ENCODE measurements at places on chromosomes 3 and 15.

DNA sequence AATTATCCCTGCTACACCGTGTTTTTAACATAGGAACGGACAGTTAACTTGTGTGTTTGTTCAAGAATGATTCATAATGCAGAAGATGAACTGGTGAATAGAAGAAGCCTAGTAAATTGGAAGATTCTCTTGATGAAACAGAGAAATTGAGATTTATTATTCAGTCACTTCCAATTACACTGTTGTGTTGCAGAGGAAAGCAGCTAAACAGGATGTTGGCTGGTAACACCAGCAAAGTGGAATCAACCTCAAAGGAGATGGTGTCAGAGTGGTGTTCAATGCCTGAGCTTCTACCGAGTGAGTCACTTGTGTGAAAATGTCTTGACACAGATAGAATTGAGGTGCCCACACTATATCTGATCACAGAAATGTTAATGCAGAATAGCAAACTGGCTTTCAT, 399.6 kb downstream of the LPP start:
- no peaks in the 10 kb centered on the region for H3K4me1 ChIP-seq
- no peaks in the 10 kb centered on the region for H3K27me3 ChIP-seq
- no peaks in the 10 kb centered on the region for H3K36me3 ChIP-seq
- no peak overlapping the region for H3K27ac ChIP-seq

DNA sequence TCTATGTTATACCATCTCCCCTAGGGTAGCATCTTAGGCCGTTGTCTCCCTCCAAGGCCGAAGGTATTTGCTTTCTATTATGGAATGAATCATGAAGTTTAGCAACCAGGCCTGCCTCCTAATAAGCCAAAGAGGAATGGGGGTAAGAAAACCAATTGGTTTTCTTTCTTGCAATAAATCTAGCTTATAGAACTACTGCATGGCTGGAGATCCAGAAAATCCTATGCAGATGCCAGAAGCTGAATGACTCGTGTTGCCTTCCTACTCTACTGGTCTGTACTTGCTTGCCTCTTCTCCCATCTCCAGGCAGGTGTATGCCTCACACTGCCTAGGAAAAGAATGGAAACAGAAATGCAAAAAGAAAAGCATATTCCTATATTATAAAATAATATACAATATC, 31.1 kb upstream of the IL16 start:
- no peaks in the 10 kb centered on the region for H3K27me3 ChIP-seq
- DNase-seq = no peak
- H3K4me1 ChIP-seq = peaks cover 25% of the 10 kb centered on the region
- no peaks in the 10 kb centered on the region for H3K36me3 ChIP-seq
- H3K4me3 ChIP-seq = no peak overlapping the region
- H3K27ac ChIP-seq = no peak overlapping the region

DNA sequence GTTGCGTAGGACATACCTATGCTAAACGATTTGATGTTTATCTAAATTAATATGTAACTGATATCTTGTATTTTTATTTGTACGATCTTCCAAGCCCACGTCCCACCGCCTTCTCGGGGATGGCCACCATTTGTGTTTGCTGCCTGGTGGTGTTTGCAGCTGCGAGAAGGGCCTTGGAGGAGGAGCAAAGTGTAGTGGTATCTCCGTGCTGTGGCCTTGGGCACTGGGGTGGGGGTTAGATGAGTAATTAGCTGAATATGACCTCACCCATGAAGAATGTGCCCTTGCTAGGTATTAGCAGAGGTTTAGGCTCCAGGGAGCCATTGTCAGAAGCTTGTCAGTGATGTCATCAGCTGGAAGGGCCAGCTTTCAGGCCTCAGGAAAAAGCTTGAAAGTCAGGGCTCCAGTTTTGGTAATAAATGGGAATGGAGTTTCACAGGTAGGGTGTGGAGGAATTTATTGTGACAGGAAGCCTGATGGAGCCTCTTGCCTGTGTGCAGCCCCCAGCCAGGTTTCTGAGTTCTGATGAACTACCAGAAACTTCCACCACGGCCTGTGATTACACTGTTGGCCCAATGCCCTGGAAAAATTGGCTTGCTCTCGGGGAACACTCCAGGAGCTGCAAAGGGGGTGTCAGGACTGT, 41.0 kb downstream of the FLNB start:
- no peaks in the 10 kb centered on the region for H3K36me3 ChIP-seq
- H3K27me3 ChIP-seq = peaks cover 22% of the 10 kb centered on the region
- no peak overlapping the region for H3K4me3 ChIP-seq
- DNase-seq = no peak
- no peak overlapping the region for H3K27ac ChIP-seq

- H3K27ac ChIP-seq = no peak overlapping the region
- H3K27me3 ChIP-seq = no peaks in the 10 kb centered on the region
- H3K4me3 ChIP-seq = no peak overlapping the region
- H3K36me3 ChIP-seq = no peaks in the 10 kb centered on the region
- H3K4me1 ChIP-seq = no peaks in the 10 kb centered on the region
These were observed 20.5 kb upstream of the SCN10A start for GRCh38 chr3:38836561-38836960.

- no peak overlapping the region for H3K27ac ChIP-seq
- DNase-seq = no peak
- no peaks in the 10 kb centered on the region for H3K27me3 ChIP-seq
- H3K4me1 ChIP-seq = no peaks in the 10 kb centered on the region
These were observed 683.5 kb downstream of the NR2F2 start for GRCh38 chr15:97014001-97014400.

GRCh38 chr3:33386631-33387030, 53.6 kb downstream of the UBP1 start:
- DNase-seq = no peak
- H3K27me3 ChIP-seq = no peaks in the 10 kb centered on the region
- H3K4me1 ChIP-seq = peaks cover 3% of the 10 kb centered on the region

GRCh38 chr3:187072511-187072910, 66.8 kb downstream of the RPL39L start:
- H3K27ac ChIP-seq = peak overlapping the region; percentile 88
- peak overlapping the region; percentile 66 for H3K4me3 ChIP-seq
- peak; percentile 94 for DNase-seq
- peaks cover 37% of the 10 kb centered on the region for H3K36me3 ChIP-seq
- H3K27me3 ChIP-seq = no peaks in the 10 kb centered on the region
- H3K4me1 ChIP-seq = peaks cover 48% of the 10 kb centered on the region

- H3K36me3 ChIP-seq = no peaks in the 10 kb centered on the region
- H3K27ac ChIP-seq = no peak overlapping the region
- no peak for DNase-seq
These were observed 384 bp upstream of the LEKR1 start for GRCh38 chr3:156825795-156826143.

GRCh38 chr3:37963016-37963415, 27.6 kb upstream of the VILL start:
- no peaks in the 10 kb centered on the region for H3K4me1 ChIP-seq
- H3K36me3 ChIP-seq = no peaks in the 10 kb centered on the region
- DNase-seq = no peak
- H3K27ac ChIP-seq = no peak overlapping the region
- no peaks in the 10 kb centered on the region for H3K27me3 ChIP-seq

- H3K27ac ChIP-seq = no peak overlapping the region
- no peaks in the 10 kb centered on the region for H3K27me3 ChIP-seq
- no peak for DNase-seq
- H3K4me3 ChIP-seq = no peak overlapping the region
- no peaks in the 10 kb centered on the region for H3K4me1 ChIP-seq
These were observed 76.6 kb downstream of the NEDD4 start for GRCh38 chr15:55916666-55917409.

DNA sequence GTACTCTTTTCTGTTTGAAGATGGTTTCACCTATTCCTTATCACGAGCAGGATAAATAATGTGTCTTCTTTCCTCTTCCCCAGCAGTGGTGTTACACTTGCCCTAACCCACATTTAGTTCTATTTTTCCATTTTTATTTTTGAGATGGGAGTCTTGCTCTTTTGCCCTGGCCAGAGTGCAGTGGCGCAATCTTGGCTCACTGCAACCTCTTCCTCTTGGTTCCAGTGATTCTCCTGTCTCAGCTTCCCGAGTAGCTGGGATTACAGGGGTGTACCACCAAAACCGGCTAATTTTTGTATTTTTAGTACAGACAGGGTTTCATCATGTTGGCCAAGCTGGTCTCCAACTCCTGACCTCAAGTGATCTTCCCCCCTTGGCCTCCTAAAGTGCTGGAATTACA, 372.4 kb downstream of the FOXP1 start:
- H3K4me1 ChIP-seq = no peaks in the 10 kb centered on the region
- H3K36me3 ChIP-seq = no peaks in the 10 kb centered on the region
- no peak overlapping the region for H3K27ac ChIP-seq
- no peaks in the 10 kb centered on the region for H3K27me3 ChIP-seq
- H3K4me3 ChIP-seq = no peak overlapping the region

GRCh38 chr15:70089692-70089971, 8.1 kb downstream of the TLE3 start:
- DNase-seq = no peak
- no peaks in the 10 kb centered on the region for H3K27me3 ChIP-seq
- H3K4me3 ChIP-seq = no peak overlapping the region
- peaks cover 18% of the 10 kb centered on the region for H3K36me3 ChIP-seq
- peaks cover 57% of the 10 kb centered on the region for H3K4me1 ChIP-seq
- H3K27ac ChIP-seq = no peak overlapping the region

GRCh38 chr15:56040081-56041035, 46.9 kb upstream of the NEDD4 start:
- no peak overlapping the region for H3K4me3 ChIP-seq
- H3K27me3 ChIP-seq = no peaks in the 10 kb centered on the region
- no peaks in the 10 kb centered on the region for H3K36me3 ChIP-seq
- H3K27ac ChIP-seq = no peak overlapping the region
- no peak for DNase-seq

DNA sequence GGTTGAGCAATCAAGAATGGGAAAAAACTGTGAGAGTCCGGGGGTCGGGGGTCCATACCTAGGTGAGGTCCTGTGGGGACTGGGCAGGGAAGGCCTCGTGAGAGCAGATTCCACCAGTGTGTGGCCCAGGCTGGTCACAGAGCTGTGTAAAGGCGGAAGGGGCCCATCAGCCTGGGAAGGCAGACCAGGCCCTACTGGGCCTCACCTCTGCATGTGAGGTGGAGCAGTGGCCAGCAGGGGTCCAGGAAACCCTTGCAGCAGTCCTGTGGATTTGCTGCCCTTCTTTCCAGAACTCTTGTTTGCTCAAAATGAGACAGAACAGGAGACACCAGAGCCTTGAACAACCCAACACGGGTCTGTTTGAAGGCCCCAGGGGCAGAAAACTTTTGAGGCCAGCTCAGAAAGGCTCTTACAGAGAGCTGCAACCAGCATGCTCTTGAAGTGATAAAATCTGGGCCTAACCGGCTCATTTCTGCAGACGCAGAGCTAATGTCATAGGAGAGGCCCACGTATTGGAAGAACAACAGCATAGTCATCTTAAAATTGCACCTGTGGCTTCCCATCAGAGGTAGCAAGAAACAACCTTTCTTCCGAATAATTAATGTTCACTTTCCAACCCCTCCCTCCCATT, 30.3 kb upstream of the HHATL start:
- no peak overlapping the region for H3K4me3 ChIP-seq
- H3K27ac ChIP-seq = no peak overlapping the region
- H3K27me3 ChIP-seq = no peaks in the 10 kb centered on the region
- DNase-seq = no peak
- no peaks in the 10 kb centered on the region for H3K36me3 ChIP-seq

- no peak overlapping the region for H3K4me3 ChIP-seq
- peak; percentile 2 for DNase-seq
- no peak overlapping the region for H3K27ac ChIP-seq
These were observed 109.1 kb upstream of the DLG1 start for GRCh38 chr3:197407526-197407925.

GRCh38 chr3:47536221-47536891, 22.8 kb upstream of the ELP6 start:
- no peaks in the 10 kb centered on the region for H3K36me3 ChIP-seq
- no peak overlapping the region for H3K27ac ChIP-seq
- H3K4me1 ChIP-seq = no peaks in the 10 kb centered on the region
- H3K4me3 ChIP-seq = no peak overlapping the region
- no peak for DNase-seq

- no peaks in the 10 kb centered on the region for H3K36me3 ChIP-seq
- DNase-seq = no peak
- no peaks in the 10 kb centered on the region for H3K27me3 ChIP-seq
- no peak overlapping the region for H3K4me3 ChIP-seq
- H3K27ac ChIP-seq = no peak overlapping the region
These were observed 159.5 kb downstream of the PLCH1 start for GRCh38 chr3:155585384-155585783.

DNA sequence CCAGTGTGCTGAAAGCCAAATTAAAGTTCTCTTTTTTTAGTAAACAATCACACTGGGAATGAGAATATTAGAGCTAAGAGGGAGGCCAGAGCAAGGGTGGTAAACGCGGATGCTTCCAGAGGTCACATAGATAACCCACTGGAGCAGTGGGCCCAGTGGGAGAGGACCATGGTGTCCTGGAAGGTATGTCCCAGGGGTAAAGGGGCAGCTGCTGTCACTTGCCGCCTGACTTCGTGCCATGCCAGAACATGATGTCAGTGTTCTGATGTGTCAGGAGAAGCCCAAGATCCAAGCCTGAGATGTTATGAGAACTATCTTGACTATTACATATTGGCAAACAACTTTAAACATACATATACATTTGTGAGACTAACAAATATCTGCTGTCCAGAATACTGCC, 211.9 kb upstream of the IL12A start:
- no peaks in the 10 kb centered on the region for H3K36me3 ChIP-seq
- H3K4me3 ChIP-seq = no peak overlapping the region
- H3K27ac ChIP-seq = no peak overlapping the region
- H3K4me1 ChIP-seq = no peaks in the 10 kb centered on the region
- H3K27me3 ChIP-seq = peaks cover 19% of the 10 kb centered on the region
- DNase-seq = no peak

GRCh38 chr3:130342821-130343661, 2.4 kb upstream of the COL6A5 start:
- no peaks in the 10 kb centered on the region for H3K4me1 ChIP-seq
- H3K36me3 ChIP-seq = no peaks in the 10 kb centered on the region
- DNase-seq = no peak
- no peak overlapping the region for H3K4me3 ChIP-seq
- H3K27me3 ChIP-seq = no peaks in the 10 kb centered on the region

- H3K27ac ChIP-seq = no peak overlapping the region
- no peaks in the 10 kb centered on the region for H3K4me1 ChIP-seq
- no peak for DNase-seq
- no peak overlapping the region for H3K4me3 ChIP-seq
- H3K36me3 ChIP-seq = no peaks in the 10 kb centered on the region
These were observed 1.9 kb downstream of the KLHDC8B start for GRCh38 chr3:49173116-49173791.

DNA sequence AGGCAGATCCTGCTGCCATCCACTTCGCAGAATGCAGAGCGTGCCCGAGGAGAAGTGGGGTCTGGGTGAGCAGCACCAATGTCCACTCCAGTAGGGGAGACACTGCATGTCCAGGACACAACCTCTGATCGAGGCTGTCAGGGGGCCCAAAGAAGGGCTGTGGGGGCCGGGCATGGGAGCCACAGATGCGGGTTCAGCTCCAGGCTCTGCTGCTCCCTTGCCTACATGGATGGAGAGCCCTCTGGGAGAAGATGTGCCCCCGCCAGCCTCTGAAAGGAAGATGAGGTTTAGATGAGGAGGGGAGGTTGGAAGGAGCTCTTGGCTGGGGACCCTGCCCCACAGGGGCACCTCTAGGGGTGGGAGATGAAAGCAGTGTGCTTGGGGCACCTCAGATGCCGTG, 75.4 kb downstream of the KLF13 start:
- no peaks in the 10 kb centered on the region for H3K27me3 ChIP-seq
- DNase-seq = no peak
- H3K36me3 ChIP-seq = no peaks in the 10 kb centered on the region
- no peak overlapping the region for H3K4me3 ChIP-seq
- peaks cover 11% of the 10 kb centered on the region for H3K4me1 ChIP-seq

GRCh38 chr3:27089068-27089467, 280.1 kb downstream of the NEK10 start:
- peaks cover 5% of the 10 kb centered on the region for H3K4me1 ChIP-seq
- no peak for DNase-seq
- no peaks in the 10 kb centered on the region for H3K27me3 ChIP-seq
- no peaks in the 10 kb centered on the region for H3K36me3 ChIP-seq

GRCh38 chr3:51538115-51538458, 432 bp upstream of the RAD54L2 start:
- H3K36me3 ChIP-seq = 0 out of 2 replicates have a peak, but pooled peaks cover 3% of the 10 kb centered on the region
- no peaks in the 10 kb centered on the region for H3K27me3 ChIP-seq
- DNase-seq = peak; percentile 9
